ENCODE measurements at places on chromosomes 11 and 22. TPM values are rescaled to one million over a fixed set of nuclear protein-coding genes. Genes with fewer than 3 reads are reported as not detected.

Gene SMC1B
- total RNA-seq = 0.05 TPM

Gene C11orf87
- total RNA-seq = not detected

Gene P2RX6
- total RNA-seq = 0.50 TPM

Gene OR6X1
- not detected for total RNA-seq

Gene DRD2
- total RNA-seq = not detected

Gene GDPD4
- total RNA-seq = not detected

Gene SLC29A2
- 8.7 TPM for total RNA-seq

Gene IFITM10
- total RNA-seq = 1.1 TPM

Gene CHRDL2
- total RNA-seq = 5.0 TPM

Gene MPZL2
- 0.06 TPM for total RNA-seq

Gene FREY1
- total RNA-seq = 0.39 TPM

Gene LAYN
- 3.5 TPM for total RNA-seq

Gene AGBL2
- total RNA-seq = 1.0 TPM

Gene IL17REL
- total RNA-seq = 0.05 TPM

Gene GAL3ST3
- not detected for total RNA-seq

Gene UCP3
- total RNA-seq = 1.1 TPM

Gene SIK3
- 5.5 TPM for total RNA-seq

Gene OR51B4
- not detected for total RNA-seq

Gene LRRC74B
- total RNA-seq = not detected

Gene MMP27
- total RNA-seq = not detected

Gene DEPDC7
- 7.0 TPM for total RNA-seq

Gene MFNG
- 0.79 TPM for total RNA-seq

Gene KRTAP5-7
- total RNA-seq = not detected

Gene MMP12
- 0.04 TPM for total RNA-seq

Gene RGL4
- not detected for total RNA-seq

Gene OR52W1
- not detected for total RNA-seq

Gene PLAAT4
- 1.5 TPM for total RNA-seq

Gene CARNS1
- total RNA-seq = 0.16 TPM

Gene PHETA2
- total RNA-seq = not detected

Gene KCNK4
- total RNA-seq = not detected

Gene RAG2
- total RNA-seq = not detected

Gene BTBD18
- not detected for total RNA-seq

Gene POLR2F
- total RNA-seq = 116 TPM

Gene AMOTL1
- 8.9 TPM for total RNA-seq

Gene LSP1
- total RNA-seq = 2.0 TPM

Gene CHKB
- total RNA-seq = 15.2 TPM

Gene LARGE2
- 2.3 TPM for total RNA-seq

Gene CASP4
- total RNA-seq = 4.6 TPM

Gene NRXN2
- total RNA-seq = 0.13 TPM

Gene APOC3
- not detected for total RNA-seq

Gene OR8K1
- total RNA-seq = not detected

Gene KCNE3
- not detected for total RNA-seq

Gene CHEK1
- 32.4 TPM for total RNA-seq

Gene MAPK8IP2
- total RNA-seq = 2.5 TPM

Gene OR5T2
- total RNA-seq = not detected

Gene DEUP1
- total RNA-seq = not detected

All from A549 treated with dexamethasone at 1 μM for 4 hours (cell line).